CD4-positive, alpha-beta T cell treated with Interleukin-6 for 4 hours (primary cell): ENCODE measurements at places on chromosomes 1 and 21.

- no peak for DNase-seq
Measured at GRCh38 chr1:7455796-7456721, 315.0 kb upstream of the VAMP3 start.

DNA sequence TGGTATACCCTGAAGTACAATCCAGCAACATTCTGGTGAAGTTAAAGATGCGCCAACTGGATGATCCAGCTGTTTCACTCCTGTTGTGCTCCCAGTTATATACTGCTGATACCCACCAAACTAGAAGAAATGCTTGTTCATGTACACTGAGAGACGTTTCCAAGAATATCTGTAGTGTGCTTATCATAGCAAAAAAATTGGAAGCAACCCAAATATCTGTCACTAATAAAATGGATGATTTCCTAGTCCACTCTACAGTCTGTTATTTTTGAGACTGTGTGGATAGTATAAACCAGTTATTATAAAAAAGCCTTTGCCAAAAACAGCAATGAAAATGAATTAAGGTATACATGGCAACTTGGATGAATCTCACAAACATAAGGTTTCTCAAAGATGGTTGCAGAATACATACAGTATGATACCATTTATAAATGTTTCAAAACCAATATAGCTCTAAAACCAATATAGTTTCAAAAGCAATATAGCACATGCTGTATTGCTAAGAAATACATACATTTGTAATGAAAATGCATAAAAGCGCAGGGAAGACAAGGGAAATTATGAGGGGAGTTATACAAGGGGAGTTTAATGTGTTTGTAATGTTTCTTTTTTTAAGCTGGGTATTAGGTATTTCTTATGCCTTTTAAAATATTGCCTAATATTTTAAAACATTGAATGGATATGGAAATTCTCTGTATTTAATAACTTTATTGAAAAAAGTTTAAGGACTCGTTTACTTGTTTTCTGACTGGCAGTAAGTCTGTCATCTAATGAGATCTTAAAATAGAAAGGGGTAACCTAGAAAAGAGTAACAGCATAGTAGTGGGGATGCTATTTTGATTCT is 36.5 kb downstream of the GPSM2 start:
- DNase-seq, result no peak

DNA sequence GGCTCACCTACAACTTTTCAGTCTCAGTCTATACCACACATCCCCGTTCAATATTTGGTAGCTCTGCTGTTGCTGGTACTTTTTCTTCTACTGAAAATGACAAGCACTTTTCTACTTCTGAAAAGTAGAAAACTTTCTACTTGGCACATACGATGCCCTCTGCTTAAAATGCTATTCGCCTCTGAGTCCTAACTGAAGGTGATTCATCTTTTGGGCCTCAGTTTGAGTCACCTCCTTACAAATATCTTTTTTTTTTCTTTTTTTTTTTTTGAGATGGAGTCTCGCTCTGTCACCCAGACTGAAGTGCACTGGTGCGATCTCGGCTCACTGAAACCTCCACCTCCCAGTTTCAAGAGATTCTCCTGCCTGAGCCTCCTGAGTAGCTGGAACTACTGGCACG is 136.0 kb upstream of the CYYR1 start:
- DNase-seq, result no peak

DNA sequence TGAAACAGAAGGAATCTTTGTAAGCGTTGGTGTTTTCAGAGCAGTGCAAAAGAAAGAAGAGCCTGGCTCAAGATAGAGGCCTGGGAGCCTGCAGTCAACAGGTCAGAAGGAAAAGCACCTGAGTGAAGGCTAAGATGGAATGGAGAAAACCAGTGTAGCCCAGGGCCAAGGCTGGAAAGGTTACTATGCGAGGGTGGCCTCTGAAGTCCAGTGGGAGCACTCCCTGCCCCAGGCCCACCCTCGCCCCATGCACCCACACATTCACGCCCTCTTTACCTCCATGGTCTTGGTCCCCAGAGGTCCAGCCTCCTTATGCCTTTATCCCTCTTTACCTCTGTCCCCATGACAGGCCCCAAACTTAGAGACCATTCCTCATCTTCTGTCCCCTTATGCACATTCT is 169.2 kb upstream of the ZNF644 start:
- no peak for DNase-seq

GRCh38 chr1:13469343-13469742 is 44.5 kb downstream of the LRRC38 start:
- no peak for DNase-seq

DNA sequence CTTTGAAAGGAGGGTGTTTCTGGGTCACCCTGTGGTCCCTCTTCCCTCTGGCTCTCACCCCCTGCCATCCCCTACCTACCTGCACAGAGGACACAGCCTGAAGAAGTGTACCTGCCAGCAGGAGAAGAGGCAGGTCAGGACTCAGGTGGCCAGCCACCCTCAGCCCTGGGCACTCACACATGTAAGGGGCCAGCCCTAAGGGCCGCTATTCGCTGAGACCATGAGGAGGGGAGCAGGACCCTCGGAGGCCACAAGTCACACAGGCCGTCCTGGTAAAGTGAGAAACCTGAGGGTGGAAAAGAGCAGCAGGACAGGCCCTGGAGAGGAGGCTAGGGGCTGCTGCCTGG is 1.2 kb downstream of the ZNF692 start:
- no peak for DNase-seq

DNA sequence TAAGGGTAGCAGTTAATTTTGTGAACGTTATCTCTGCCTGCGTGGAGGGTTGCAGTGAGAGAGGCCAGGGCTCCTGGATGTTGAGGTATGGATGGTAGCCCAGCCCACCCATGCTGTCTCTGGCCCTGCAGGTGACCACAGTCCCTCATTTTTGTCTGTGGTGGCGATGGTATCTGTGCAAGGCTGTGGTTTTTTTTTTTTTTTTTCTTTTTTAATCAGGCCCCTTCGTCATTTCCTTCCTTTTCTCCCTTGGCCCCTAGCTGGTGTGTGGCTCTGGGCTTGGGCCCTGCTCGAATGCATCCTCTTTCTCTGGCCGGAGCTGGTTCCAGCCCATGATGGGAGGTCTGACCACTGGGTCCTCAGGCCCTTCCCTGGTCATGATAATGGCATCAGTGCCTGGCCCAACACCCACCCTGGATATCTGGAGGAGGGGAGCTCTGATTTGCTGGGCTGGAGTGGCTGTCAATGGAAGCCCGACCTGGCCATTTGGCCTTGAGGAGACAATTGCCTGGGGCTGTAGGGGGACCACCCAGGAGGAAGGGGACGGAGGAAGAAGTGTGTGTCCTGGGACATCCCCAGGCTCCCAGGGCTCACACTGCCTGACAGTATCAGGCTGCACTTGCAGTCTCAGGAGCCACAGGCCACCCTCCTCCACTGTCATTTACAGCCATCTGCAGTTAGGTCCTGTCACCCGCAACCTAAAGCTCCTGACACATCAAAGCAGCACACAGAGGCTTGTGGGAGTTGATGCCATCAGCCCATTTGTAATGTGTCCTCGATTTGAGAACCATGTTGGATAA is 8.1 kb upstream of the RNF187 start:
- DNase-seq, result no peak

DNA sequence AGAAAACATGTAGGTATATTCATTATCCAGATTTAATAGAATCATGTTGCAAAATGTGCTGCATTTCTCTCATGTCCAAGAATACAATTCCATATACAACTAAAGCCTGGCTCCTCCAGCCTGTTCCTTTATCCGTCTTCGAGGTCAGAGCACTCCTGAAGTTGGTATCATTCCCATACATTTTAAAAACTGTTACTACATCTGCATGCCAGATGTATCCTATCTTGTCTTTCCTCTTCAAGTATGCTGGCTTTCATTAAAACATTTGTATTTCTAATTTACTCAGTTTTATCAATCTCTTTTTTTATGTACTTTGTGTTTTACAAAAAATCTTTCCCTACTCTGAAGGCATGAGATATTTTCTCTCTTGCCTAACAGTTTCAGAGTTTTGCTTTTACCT is 536.6 kb upstream of the USP24 start:
- DNase-seq, result no peak

- no peak for DNase-seq
Measured at GRCh38 chr1:192115000-192115399, 43.3 kb upstream of the RGS18 start.

DNA sequence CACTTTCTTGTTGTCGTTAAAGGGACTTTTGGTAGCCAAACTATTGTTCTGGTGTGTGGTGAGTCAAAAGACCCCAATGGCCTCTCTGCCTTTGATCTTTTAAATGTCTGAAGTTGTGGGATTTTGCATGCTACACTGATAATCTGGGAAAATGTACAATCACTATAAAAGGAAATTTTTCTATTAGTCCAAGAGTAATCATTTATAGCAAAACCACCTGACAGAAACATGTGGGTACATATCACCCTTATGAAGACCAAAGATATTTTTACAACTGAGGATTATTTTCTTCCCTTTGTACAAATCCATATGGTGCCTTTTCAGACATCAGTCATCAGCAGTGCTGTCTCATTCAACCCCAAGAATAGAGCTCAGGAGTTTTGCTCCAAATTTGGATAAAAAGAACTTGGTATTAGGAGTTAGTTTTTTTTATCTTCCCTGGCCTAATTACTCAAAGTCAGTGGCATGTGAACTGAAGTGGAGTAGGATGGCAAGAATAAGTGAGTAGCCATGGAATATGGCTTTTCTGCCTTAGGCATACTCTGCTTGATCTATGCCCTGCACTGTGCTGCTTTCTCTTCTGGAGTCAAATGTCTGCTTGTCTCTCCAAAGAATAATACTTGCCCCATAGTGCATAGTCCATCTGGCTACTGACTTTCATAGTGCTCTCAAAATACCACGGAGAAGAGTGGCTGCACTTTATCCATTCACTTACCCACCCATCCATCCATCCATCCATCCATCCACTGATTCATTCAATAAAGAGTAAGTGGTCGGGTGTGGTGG is 13.5 kb downstream of the GREM2 start:
- DNase-seq, result no peak

- no peak for DNase-seq
Measured at GRCh38 chr21:34128674-34129038, 55.3 kb downstream of the MRPS6 start.

GRCh38 chr21:31708541-31708940 is 23.4 kb downstream of the SCAF4 start:
- DNase-seq, result no peak

- no peak for DNase-seq
Measured at GRCh38 chr21:35423709-35424108, 374.6 kb upstream of the RUNX1 start.

- peak; percentile 22 for DNase-seq
Measured at GRCh38 chr1:44405031-44405797, at the start of gene RNF220. TSS of gene RNF220 (plus strand) at chr1:44405255.

GRCh38 chr1:84298328-84298683 is 3.2 kb upstream of the SAMD13 start:
- DNase-seq, result peak; percentile 64

- DNase-seq, result no peak
Measured at GRCh38 chr1:220564216-220564615, 36.3 kb downstream of the MARK1 start.

- DNase-seq, result no peak
Measured at GRCh38 chr21:33203371-33203724, 26.4 kb upstream of the IFNAR2 start.

DNA sequence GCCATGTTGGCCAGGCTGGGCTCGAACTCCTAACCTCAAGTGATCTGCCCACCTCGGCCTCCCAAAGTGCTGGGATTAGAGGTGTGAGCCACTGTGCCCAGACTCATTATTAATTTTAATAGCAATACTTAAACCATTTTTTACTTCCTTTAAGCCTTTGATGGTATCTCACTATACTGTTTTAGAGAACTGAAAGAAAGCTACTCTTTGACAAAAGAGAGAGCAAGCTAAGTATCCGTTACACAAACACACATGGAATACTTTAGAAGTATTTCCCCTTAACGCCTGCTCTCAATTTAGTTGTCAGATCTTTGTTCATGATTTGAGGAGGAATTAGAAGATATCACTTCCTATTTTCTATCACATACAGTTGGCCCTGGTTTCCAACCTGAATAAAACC is 189.4 kb downstream of the COP1 start:
- DNase-seq, result no peak

GRCh38 chr1:79005945-79006344 is 585 bp downstream of the ADGRL4 start:
- DNase-seq, result no peak

GRCh38 chr1:69139007-69139406 is 428.7 kb upstream of the LRRC7 start:
- no peak for DNase-seq

DNA sequence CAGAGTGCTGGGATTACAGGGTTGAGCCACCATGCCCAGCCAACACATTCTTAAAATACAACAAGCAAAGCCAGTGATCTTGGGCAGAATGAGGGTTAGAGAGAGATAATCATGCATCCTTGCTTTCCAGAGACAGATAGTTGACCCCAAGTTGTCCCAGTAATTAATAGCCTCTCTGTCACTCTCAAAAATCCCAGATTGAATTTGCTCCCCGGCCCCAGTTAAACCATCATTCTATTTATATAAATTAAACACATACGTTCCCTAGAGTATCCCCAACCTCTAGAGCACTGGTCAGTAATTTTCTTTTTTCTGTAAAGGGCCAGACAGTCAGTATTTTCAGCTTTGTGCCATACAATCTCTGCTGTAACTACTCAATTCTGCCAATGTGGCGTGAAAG is 16.4 kb upstream of the TARDBP start:
- no peak for DNase-seq

GRCh38 chr1:16168622-16169360 is 12.9 kb upstream of the EPHA2 start:
- DNase-seq, result peak; percentile 28

- DNase-seq, result no peak
Measured at GRCh38 chr1:199593475-199593874, 434.0 kb upstream of the NR5A2 start.

DNA sequence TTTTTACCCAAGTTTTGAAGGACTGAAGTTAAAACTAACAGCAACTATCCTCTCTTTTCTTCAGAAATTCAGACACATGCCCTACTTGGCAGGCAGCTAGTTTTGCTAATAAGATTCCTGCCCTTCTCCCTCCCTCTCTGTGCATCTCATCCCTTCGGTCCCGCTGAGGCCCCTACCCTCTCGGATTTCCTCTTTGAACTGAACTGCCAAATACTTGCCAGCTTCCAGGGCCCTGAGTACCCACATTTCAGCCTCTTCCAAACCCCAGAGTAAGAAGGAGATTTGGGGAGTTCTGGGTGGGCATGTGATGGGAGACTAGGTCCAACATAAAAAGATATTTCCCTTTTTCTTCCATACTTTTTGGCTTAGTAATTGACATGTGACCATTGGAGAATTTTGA is 116.5 kb upstream of the JUN start:
- no peak for DNase-seq

DNA sequence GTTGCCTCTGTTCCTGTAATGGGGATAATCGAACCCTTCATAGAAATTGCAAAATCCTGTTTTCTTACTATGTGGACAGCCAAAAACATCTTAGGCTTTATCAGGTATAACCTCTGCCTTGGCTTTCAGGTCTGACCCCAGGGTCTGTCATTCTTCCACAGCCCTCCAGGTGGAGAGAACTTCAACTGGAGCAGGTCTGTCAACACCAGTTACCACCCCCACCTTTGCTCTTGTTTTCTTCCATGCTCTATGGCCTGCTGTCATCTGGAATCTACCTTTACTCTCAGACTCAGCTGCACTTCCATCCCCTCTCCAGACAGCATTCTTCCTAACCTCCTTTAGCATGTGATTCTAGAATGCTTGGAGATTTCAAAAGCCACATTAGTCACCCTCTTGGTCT is 10.4 kb upstream of the GJA9 start:
- peak; percentile 5 for DNase-seq

GRCh38 chr1:147545133-147545532 is 3.8 kb downstream of the BCL9 start:
- peak; percentile 90 for DNase-seq
